IMR-90 (cell line): ENCODE measurements at places on chromosomes 11 and 22. TPM values are rescaled to one million over a fixed set of nuclear protein-coding genes. Genes with fewer than 3 reads are reported as not detected.

DNA sequence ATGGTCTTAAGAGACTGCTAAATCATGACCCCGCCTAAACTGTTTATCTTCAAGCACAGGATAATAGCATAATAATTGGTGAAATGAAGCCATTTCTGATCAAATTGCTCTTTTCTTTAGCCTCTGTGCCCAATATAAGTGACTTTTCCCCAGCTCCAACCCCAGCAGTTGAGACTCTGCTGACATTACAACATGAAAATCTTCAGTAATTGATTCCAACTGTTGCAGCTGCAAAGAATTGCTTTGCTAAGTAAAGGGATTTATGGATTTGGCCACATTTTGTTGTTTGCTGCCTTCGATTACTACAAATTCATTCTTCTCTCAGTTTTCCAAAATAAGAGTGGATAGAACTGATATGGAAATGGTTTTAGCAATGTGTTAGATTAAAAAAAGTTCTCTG is 576.7 kb upstream of the LRRC4C start:
- DNase-seq: no peak

GRCh38 chr11:121538054-121538453 is 85.3 kb upstream of the SORL1-AS1 start:
- DNase-seq: no peak

GRCh38 chr11:133480722-133481121 is 51.6 kb downstream of the OPCML start:
- DNase-seq: no peak

DNA sequence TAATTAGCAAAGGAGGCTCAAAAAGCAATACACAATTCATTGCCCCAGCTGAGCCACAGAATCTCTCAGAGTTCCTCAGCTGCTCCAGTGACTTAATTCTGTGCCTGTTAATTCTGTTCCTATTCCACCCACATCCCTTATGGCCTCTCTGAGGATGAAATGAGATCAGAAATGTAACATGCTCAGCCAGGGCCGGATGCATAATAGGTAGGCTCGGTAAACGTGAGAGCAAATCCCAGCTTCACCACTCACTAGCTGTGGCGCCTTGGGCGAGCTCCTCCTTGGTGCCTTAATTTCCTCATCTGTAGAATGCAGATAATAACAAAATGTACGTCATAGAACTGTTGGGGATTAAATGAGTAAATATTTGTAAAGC is 42.8 kb upstream of the DKK3 start:
- no peak for DNase-seq

NPAS4 gene
- total RNA-seq: under 0.01 TPM in 1 of 2 replicates, not detected in the other

EFCAB6 gene
- total RNA-seq: 1.1 TPM in 2 replicates

GRCh38 chr11:10856689-10857458 is 979 bp downstream of the ZBED5 start:
- peak; percentile 28 for DNase-seq

- DNase-seq: no peak
These were observed 91.5 kb downstream of the CELSR1 start for GRCh38 chr22:46445771-46446420.

DNA sequence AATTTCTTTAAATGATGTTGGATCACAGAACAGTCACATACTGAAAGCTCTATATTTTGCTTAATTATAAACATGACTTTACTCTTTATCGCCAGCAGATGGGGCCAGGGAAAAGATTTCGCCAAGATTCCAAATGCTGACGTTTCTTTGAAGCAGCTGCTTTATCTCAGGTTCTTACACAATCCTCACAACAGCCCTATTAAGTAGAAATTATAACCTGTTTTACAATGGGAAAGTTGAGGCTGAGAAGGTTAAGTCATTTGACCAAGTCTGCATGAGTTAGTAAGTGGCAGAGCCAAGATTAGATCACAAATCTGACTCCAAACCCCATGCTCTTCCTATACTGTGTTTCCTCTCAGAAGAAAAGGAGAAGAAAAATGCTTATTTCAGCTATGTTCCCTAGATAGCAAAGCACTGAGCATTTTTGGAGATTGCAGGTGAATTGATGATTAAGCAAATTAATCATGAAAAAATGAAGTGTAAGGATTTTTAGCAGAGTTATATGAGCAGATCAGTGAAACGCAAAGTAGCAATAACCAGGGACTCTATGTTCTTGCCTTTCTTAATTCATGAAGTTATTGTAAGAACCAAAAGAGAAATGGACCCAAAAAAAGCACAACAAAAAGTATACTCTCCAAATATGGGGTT is 79.0 kb downstream of the AASDHPPT start:
- DNase-seq: peak; percentile 83

OR52E8 gene
- not detected in 2 replicates for total RNA-seq

DNA sequence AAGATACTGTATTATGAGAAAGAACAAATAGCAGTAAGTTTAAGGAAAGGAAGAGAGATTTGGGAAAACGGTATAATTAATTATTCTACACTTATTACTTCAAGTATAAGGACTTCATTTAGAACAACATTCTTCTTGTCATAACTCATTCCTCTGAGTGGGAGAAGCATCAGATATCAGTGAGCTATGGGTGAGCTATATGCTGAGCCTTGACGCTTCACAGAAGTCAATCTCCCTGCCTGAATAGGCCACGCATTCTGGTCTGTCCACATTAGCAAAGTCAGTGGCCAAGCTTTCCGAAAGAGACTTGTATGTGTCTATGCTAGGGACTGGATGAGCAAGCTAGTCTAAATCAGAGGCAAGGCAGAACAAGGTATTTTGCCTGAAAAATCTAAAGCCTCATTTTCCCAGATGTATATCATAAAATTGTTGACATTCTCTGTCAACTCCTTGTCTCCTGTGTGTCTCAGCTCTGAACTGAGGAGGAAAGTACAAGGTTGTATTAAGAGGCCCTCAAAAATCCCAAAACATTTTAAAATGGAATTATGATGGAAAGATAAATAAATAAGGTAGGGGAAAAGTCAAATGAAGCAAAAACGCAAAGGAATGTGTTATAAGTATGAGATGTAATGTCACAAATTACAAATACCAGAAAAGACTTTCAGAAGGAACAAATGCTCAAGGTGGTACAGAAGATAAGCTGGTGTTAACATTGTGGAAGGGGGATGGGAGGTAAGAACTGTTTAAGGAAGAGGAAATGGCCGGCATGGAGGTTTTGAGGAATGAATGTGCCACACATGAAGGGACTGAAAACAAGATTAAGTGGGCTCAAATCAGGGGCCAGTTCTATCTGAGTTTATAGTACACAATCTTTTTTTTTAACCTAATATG is 1.4 kb downstream of the OR52N2 start:
- no peak for DNase-seq

- DNase-seq: no peak
These were observed 137.5 kb upstream of the SYT13 start for GRCh38 chr11:45423475-45424120.

GRCh38 chr11:35786188-35786587 is 123.6 kb downstream of the TRIM44 start:
- DNase-seq: peak; percentile 29

DNA sequence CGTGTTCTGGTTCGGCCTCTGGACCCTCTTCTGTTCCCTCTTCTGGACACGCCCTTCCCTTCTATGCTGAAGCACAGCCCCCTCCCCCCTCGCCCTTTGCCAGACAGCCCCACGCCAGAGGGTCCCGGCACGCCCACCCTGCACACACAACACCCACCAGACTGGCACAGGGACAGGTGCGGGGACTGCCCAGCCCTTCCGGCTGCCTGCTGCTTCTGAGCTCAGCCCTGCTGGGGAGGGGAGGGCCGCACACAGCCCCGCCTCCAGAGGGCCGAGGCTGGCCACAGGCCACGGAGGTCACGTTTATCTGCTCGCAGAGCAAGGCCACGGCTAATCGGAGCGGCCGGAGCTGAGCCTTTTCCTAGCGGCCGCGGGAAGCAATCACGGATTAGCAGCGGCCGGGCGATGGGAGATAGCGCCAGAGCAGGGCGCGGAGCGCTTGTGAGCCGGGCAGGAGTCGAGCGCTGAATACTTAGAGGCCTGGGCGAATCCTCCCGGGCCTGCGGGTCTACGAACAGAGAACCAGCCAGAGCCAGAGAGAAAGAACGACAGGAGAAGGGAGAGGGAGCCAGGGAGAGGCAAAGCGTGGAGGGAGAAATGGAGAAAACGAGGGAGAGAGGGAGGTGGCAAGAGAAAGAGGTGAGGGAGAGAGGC is 21.5 kb downstream of the OTUB1 start:
- DNase-seq: no peak

GRCh38 chr11:92751594-92751993 is 217.9 kb upstream of the MTNR1B start:
- DNase-seq: no peak

FAM181B gene
- not detected in 2 replicates for total RNA-seq

TSPAN18 gene
- under 0.01 and 0.36 TPM in 2 replicates for total RNA-seq

- DNase-seq: no peak
These were observed 412.3 kb upstream of the CHORDC1 start for GRCh38 chr11:90635151-90635550.

DNA sequence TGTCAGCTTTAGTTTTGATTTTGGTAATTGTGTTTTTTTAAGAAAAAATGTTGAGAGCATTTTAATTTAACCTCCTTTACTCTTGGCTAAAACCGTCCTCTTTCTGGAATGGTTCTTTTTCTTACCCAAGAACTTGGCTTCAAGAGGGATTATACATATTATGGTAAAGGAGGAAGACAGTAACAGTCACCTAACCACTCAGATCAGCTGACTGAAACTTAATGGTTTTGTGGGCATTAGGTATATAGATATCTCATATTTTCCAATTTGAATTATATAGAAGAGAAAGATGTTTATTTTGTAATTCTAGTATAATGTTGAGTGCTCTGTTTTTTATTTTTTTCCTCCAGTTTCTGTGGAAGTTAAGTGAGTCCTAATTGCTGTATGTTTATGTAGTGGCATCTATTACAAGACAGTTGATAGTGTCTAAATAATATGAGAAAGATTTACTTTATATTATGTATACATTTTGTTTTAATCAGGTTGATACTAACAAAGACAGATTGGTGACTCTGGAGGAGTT is 36.6 kb upstream of the NCR3LG1 start:
- DNase-seq: no peak

DNAJB7 gene
- total RNA-seq: not detected in 2 replicates

DNA sequence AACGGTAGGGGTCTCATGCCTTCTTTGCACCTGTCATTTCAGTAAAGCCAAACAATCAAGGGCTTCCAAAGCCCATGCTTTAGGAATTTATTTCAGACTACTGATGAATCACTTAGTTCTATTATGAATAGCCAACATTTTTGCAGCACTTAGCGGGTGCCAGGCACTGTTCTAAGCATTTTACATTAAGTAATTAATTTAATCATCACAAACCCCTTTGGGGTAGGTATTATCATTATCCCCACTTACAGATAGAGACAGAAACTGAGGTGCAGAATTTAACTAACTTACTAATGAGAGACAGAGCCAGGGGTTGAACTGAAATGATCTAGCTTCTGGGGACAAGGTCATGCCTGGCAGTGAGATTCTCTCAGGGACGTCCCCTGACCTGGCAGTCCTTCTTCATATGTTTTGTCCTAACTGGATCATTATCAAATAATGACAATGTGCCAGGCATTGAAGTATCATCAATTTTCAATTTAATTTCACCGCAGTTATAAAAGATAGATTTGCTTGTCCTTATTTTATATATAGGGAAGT is 31.7 kb upstream of the NAV2 start:
- peak; percentile 32 for DNase-seq

PLCB3 gene
- total RNA-seq: 24.9 and 26.9 TPM in 2 replicates

DNA sequence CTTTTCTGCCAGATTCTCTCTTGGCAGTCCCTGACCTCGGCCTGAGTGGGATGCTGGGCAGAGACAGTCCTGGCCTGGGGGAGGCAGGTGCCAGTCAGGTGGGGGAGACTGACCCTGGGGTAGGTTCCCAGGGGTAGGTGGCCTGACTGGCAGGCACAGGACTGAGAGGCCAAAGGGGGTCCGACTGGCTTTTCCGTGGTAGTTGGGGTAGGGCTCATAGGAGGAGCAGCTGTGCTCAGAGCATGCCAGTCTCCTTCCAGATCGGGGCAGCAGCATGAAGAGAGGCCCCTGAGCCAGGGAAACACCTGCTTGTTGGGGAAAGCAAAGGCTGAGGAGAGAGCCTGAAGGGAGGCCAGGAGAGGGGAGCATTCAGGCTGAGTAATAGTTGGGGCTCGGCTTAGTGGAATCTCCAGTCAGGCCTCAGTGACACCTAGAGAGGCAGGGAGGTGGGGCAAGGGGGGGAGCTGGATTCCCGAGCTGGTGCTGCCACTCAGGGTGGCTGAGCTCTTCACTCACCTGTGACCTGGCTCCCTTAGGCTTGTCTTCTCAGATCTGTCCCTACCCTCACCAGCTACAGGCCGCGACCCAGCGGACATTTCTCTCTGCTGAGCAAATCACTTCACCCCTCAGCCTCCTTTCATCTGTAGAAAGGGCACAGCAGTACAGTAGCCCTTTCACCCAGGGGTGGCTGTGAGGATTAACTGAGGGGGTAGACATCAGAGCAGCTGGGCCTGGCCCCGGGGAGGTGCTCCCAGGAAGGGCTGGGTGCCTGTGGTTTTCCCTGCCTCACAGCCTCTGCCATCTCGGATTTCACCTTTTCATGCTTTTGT is 26.2 kb downstream of the MCM5 start:
- peak; percentile 38 for DNase-seq

DNA sequence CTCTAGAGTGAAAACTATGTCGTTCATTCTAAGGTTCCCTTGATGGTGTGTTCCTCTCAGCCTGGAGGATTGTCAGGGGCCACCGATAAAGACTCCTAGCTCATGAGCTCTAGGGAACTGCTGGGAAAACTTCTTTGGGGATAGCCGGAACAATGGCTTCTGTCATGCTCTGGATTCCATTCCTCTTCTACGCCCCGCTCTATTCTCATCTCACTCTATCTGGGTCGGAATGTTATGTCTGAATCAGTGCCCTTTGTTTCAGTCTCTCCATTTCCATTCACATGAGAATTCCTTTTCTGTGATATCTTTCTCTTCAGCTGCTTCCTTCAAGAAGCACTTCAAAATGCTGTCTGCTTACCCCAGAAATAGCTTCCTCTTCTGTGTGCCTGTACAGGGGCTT is 16.9 kb upstream of the SLCO2B1 start:
- no peak for DNase-seq

- DNase-seq: no peak
These were observed 1015.3 kb downstream of the LRRC4C start for GRCh38 chr11:40444151-40444550.
